ENCODE measurements at places on chromosomes 3 and 15. TPM values are rescaled to one million over a fixed set of nuclear protein-coding genes. Genes with fewer than 3 reads are reported as not detected.

The CRYGS gene
- 3.5 TPM for polyA plus RNA-seq

The CCDC13 gene
- polyA plus RNA-seq: not detected

The GTF2E1 gene
- polyA plus RNA-seq: 11.6 TPM

The RBP2 gene
- not detected for polyA plus RNA-seq

The RYR3 gene
- polyA plus RNA-seq: 48.3 TPM

The TGM4 gene
- polyA plus RNA-seq: not detected

The RTP1 gene
- polyA plus RNA-seq: not detected

The CADM2 gene
- 5.8 TPM for polyA plus RNA-seq

DNA sequence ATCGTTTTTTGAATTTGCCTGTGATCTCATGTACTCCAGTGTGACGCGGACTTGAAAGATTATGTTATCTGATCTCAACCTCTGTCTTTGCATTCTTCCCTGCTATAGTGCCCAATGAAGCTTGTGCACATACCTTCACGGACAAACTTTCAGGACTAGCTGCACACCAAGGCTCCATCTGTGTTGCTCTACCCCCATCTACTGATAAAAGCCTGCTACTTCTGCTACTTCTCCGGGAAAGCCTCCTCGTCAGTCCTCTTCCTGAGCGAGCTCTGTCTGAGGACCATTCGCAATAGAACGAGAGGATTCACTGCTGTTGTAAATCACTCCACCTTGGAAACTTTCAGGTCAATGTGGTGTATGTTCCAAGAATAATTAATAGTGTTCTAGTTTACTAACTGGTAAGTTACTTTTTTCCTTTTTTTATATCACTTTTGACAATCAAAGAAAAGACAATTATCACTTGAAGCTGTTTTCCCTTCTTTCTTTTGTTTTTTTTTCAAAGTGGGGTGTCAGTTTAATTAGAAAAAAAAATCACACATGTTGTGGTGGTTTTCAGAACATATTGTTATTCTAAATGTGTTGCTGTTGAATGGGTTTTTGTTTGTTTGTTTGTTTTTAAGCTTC is 217.6 kb downstream of the ARRDC4 start:
- DNase-seq: peak; percentile 53

GRCh38 chr3:178680489-178680888 is 144.3 kb downstream of the KCNMB2 start:
- DNase-seq: no peak

GRCh38 chr3:135213213-135213612 is 418.2 kb downstream of the EPHB1 start:
- DNase-seq: no peak

- DNase-seq: no peak
Measured at GRCh38 chr3:49461443-49462171, 8.5 kb upstream of the DAG1 start.

- no peak for DNase-seq
Measured at GRCh38 chr15:101718896-101719295, 5.4 kb downstream of the TARS3 start.
